ENCODE measurements at places on chromosomes 1 and 21.

DNA sequence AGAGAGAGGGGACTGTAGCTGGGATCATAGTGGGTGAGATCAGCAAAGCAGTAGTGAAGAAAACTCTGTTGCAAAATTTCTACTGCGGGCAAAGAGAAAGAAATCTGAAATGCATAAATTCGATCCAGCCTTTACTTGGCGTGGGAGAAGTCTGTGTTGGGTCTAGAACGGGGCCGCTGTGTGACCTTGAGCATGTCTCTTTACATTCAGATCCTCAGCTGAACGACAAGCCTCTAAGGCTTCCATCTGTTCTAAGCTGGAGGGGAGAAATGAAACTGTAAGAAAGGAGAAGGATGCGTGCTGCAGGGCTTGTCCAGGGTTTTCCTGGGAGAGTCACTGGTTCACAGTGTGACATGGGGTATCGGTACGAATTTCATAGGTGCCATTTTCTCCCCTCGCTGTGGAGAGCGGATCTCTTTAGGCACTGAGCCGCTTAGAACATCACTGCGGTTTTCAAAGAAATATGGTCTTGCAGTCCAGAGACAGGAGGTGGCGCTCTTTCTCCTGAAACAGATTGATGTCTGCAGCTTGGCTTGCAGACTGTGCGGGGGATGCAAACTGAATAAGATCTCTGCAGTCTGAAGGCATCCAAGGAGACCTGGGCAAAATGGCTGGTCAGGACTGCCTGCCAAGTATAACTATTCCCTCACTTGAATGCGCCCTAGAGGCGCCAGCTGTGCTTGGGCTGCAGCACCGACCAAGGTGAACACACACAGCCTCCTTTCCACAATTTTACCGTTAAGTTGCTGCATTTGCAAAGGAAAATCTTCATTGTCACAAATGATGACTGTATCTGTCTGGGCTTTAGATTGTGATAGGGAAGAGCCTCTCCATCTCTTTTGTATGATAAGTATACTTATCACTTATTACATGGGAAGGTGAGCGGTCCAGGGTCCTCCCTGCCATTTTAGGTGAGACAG, 104.1 kb downstream of the XCL2 start:
- peak; percentile 86 for DNase-seq

DNA sequence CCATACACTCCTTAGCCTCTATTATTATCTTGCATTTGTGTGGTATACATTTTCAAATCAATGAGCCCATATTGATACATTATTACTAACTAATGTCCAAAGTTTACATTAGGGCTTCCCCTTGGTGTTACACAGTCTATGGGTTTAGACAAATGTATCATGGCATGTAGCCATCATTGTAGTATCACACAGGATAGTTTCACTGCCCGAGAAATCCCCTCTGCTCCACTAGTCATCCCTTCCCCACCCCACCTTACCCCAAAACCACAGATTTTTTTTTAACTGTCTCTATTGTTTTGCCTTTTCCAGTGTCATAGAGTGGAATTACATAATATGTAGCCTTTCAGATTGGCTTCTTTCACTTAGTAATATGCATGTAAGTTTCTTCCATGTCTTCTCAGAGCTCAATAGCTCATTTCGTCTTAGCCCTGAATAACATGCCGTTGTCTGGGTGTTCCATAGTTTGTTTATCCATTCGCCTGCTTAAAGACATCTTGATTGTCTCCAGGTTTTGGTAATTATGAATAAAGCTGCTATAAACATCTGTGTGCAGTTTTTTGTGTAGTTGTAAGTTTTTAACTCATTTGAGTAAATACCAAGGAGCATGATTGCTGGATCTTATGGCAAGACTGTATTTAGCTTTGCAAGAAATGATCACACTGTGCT, 86.4 kb upstream of the LYST start:
- DNase-seq: no peak

DNA sequence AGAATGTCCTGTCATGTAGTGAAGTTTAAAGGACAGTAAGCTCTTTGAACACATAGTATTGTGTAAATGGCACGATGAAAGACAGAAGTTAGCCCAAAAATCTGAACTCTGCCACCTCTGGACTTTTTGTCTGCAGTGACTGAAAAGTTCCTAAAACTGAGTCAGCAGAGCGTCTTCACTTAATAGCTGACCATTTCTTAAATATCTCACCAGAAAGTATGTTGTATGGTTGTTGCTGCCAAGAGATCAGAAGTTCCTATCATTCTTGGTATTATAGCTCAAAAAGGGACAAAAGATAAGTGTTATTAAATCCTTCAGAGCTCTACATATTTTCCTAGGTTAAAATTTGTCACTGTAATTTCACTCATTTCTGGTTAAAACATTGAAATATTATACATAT, 1003.0 kb downstream of the TTLL7 start:
- no peak for DNase-seq

DNA sequence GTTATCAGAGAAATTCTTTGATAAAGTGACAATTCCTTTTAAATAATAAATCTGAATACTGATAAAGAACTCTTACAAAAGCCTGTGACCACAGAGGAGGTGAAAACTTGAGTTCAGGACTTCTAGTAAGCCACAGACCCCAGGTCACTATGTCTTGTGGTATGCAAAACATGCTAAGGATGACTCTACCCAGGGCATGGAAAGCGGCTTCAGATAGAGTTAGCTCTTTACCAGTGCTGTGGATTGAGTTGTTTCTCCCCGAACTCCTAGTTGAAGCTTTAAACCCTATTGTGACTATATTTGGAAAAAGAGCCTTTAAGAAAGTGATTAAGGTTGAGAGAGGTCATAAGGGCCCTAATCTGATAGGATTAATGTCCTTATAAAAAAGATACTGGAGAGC, 42.3 kb downstream of the HLX start:
- no peak for DNase-seq

- no peak for DNase-seq
These were observed 9.0 kb upstream of the UBE2U start for GRCh38 chr1:64194168-64195080.

GRCh38 chr1:201769966-201770365, 59.0 kb upstream of the IPO9 start:
- DNase-seq: peak; percentile 71

GRCh38 chr21:18178509-18178908, 66.1 kb upstream of the CHODL start:
- no peak for DNase-seq

- DNase-seq: no peak
These were observed 28.7 kb upstream of the NRDC start for GRCh38 chr1:51907079-51907702.

Data from Daoy (cell line).